ENCODE measurements at places on chromosomes 16 and 17.

- DNase-seq: no peak
Measured at GRCh38 chr17:68576137-68576536, 25.0 kb downstream of the FAM20A start.

DNA sequence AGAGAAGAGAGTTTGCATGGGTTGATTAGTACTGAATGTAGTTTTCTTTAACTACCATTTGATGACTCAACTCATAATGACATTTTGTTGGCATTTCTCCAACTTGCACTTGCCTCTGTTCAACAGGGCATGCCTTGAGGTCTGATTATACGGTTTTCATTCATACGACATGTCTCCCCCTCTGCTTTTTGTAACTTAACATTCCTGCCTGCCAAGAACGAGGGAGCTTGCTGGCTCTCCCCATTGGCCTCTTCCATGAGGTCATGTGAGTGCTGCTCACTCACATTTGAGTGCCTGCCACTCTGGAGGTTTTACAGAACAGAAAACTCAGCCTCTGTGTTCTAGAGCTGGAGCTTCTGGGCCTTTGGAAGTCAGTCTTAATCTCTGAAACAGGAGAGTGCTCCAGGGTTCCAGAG is 19.7 kb downstream of the MAP2K6 start:
- no peak for DNase-seq

GRCh38 chr17:81811705-81812570 is 8.0 kb downstream of the GCGR start:
- no peak for DNase-seq

DNA sequence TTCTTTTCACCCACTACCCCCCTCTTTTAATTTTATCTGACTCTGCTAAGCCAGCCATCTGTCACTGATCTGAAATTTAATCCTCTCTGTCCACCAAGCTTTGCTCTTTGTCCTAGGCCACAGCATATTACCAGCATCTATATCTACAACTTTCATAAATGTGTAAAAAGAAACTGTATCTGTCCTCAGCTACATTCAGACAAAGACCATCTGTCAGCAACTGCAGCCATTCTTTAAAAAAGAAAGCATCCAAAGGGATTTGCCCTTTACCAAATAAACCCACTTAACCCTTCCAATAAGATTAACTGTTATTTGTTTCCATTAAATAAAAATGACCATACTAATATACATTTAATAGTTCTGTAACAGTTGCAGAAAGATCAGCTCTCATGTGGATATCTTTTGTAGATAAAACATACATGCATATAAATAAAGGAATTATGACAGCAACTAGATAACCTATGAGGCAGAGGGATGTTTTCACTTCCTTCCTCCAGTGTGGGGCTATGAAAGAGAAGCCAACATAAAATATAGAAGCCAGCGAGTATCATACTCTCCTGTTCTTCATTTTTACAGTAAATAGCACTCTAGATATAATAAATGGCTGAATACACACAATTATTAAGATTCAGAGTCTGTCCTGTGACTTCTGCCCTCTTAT is 602.5 kb upstream of the SALL1 start:
- no peak for DNase-seq
